ENCODE measurements at places on chromosomes 13 and 19. TPM values are rescaled to one million over a fixed set of nuclear protein-coding genes. Genes with fewer than 3 reads are reported as not detected.

Gene ZNF90
- 5.1 TPM for total RNA-seq

Gene EFNA2
- total RNA-seq = not detected

Gene ADGRE1
- total RNA-seq = 1.8 TPM

Gene POP4
- 40.0 TPM for total RNA-seq

Gene ZNF221
- total RNA-seq = 12.2 TPM

Gene LIG4
- total RNA-seq = 8.5 TPM

Gene GRK1
- total RNA-seq = 0.09 TPM

Gene STXBP2
- total RNA-seq = 30.1 TPM

Gene ARID3A
- total RNA-seq = 13.6 TPM

Gene TJP3
- total RNA-seq = 2.1 TPM

Gene DDX39A
- total RNA-seq = 44.2 TPM

Gene RFPL4A
- not detected for total RNA-seq

Gene PRDX2
- total RNA-seq = 117 TPM

Gene APOE
- 79.3 TPM for total RNA-seq

Gene SYNGR4
- not detected for total RNA-seq

Gene CCDC122
- total RNA-seq = 5.2 TPM

Gene CRX
- total RNA-seq = 0.09 TPM

Gene SIGLEC6
- 2.4 TPM for total RNA-seq

Gene TMC4
- 2.9 TPM for total RNA-seq

Gene SIGLEC5
- total RNA-seq = not detected

Gene GPR183
- total RNA-seq = 19.5 TPM

Gene RETN
- total RNA-seq = 1.1 TPM

Gene TEX101
- not detected for total RNA-seq

Gene PRX
- 801 TPM for total RNA-seq

Gene ZNF283
- 17.4 TPM for total RNA-seq
